Naive thymus-derived CD4-positive, alpha-beta T cell (primary cell): ENCODE measurements at places on chromosomes 13 and 19. TPM values are rescaled to one million over a fixed set of nuclear protein-coding genes. Genes with fewer than 3 reads are reported as not detected.

DNA sequence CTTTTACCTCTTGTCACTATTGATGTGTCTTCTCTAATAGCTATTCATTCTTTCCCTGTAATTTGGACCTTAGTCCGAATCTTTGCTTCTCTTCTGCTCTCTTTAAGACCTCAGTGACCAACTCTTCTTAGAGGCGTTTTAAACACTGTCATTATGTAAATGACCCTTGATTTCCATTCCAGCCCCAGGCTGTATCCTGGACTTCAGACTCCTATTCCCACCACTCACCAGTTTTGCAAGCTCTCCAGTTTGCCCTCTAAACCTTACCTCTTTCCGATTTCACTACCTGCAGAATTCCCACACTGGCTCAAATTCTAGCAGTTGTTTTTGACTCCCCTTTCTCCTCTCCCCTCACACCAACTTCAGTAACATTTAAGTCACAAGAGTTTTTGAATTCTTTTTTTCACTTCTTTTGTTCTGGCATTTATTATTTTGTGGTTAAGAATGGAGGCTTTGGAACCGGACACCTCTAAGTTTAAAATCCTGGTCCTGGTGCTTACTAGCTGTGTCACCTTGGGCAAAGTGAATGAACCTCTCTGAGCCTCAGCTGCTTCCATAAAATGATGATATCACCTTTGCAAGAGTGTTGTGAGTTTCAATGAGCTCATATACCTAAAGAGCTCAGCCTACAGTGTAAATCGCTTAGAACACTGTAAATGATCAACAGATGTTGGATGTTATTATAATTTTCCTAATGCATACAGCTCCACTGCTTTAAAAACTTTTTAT lies 13.6 kb upstream of the HMGB1 start:
- no peak for DNase-seq

DNA sequence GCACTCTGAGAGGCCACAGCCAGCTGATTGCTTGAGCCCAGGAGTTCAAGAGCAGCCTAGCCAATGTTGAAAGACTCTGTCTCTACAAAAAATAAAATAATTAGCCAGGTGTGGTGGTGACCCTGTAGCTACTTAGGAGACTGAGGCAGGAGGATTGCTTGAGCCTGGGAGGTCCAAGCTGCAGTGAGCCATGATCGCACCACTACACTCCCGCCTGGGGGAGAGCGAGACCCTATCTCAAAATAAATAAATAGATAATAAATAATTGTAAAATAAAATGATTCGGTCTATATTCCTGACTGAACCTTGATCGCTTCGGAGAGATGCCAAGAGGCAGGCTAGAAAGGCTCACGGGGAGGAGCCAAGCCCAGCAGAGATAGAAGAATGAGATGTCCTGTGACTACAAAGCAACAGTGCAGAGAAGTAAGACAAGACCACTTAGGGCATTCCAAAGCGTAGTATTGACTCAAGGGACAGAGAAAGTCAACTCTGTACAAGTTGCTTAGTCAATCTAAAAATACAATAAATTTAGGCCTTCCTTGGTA lies 12.8 kb downstream of the SHISA2 start:
- no peak for DNase-seq

GRCh38 chr13:49443357-49443703 lies 534 bp downstream of the CAB39L start:
- no peak for DNase-seq

GRCh38 chr19:28475525-28475924 lies 737.4 kb downstream of the UQCRFS1 start:
- no peak for DNase-seq

The CD33 gene
- not detected for polyA plus RNA-seq
